ENCODE measurements at places on chromosomes 3 and 15. TPM values are rescaled to one million over a fixed set of nuclear protein-coding genes. Genes with fewer than 3 reads are reported as not detected.

- H3K4me3 ChIP-seq, result no peak overlapping the region
- no peak for DNase-seq
- no peaks in the 10 kb centered on the region for H3K4me1 ChIP-seq
- H3K27me3 ChIP-seq, result no peaks in the 10 kb centered on the region
Observed at GRCh38 chr15:95470997-95471689, 859.4 kb upstream of the NR2F2 start.

DNA sequence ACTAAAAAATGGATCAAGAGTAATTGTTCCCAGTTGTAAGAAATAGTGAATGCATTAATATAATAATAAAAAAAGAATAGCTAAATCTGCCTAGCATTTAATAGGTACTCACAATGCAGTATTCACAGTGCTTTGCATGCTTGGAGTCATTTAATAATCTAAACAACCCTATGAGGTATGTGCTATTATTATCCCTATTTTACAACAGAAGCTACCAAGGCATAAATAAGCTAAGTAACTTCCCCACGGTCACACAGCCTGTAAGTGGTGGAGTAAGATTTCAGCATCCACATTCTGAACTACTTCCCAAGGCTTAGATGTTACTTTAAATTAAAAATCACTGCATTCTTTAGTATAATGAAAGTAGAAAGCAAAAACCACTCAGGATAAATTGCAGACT, 102.9 kb downstream of the PLCH1 start:
- no peak overlapping the region for H3K4me3 ChIP-seq
- no peaks in the 10 kb centered on the region for H3K36me3 ChIP-seq
- no peaks in the 10 kb centered on the region for H3K27me3 ChIP-seq

DNA sequence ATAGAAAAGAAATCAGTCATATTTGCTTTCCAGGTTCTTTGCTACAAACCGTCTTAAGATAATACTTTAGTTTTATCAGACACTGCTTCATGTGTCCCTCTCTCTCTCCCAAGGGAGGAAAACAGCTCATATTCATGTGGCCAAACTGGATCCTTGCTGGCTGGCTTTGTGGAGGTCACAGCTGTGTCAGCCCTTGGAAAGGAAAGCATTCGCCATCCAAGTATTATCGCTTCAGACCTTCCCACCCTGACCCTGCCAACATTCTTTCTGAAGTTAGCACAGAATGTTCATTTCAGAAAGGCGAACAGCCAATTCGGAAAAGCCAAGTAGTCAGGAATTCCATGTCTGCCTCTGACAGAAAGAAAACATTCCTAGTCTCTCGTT, 213.6 kb downstream of the FEZF2 start:
- peak overlapping the region; percentile 78 for H3K27ac ChIP-seq
- no peaks in the 10 kb centered on the region for H3K36me3 ChIP-seq
- H3K4me1 ChIP-seq, result peaks cover 28% of the 10 kb centered on the region
- no peaks in the 10 kb centered on the region for H3K27me3 ChIP-seq

- H3K36me3 ChIP-seq, result no peaks in the 10 kb centered on the region
- H3K4me1 ChIP-seq, result peaks cover 34% of the 10 kb centered on the region
- peak overlapping the region; percentile 72 for H3K27ac ChIP-seq
- no peaks in the 10 kb centered on the region for H3K27me3 ChIP-seq
- H3K4me3 ChIP-seq, result peak overlapping the region; percentile 30
Observed at GRCh38 chr15:31080591-31081014, 20.9 kb downstream of the TRPM1 start.

Gene STAC
- 3.9 TPM for total RNA-seq

- H3K4me1 ChIP-seq, result peaks cover 64% of the 10 kb centered on the region
- H3K27ac ChIP-seq, result peak overlapping the region; percentile 98
- H3K27me3 ChIP-seq, result no peaks in the 10 kb centered on the region
Observed at GRCh38 chr3:134249296-134249841, 1.3 kb downstream of the RYK start.

Gene DUOX1
- 98.7 TPM for total RNA-seq

GRCh38 chr3:129077222-129077621, 16.6 kb downstream of the GP9 start:
- H3K27ac ChIP-seq, result no peak overlapping the region
- H3K36me3 ChIP-seq, result no peaks in the 10 kb centered on the region

DNA sequence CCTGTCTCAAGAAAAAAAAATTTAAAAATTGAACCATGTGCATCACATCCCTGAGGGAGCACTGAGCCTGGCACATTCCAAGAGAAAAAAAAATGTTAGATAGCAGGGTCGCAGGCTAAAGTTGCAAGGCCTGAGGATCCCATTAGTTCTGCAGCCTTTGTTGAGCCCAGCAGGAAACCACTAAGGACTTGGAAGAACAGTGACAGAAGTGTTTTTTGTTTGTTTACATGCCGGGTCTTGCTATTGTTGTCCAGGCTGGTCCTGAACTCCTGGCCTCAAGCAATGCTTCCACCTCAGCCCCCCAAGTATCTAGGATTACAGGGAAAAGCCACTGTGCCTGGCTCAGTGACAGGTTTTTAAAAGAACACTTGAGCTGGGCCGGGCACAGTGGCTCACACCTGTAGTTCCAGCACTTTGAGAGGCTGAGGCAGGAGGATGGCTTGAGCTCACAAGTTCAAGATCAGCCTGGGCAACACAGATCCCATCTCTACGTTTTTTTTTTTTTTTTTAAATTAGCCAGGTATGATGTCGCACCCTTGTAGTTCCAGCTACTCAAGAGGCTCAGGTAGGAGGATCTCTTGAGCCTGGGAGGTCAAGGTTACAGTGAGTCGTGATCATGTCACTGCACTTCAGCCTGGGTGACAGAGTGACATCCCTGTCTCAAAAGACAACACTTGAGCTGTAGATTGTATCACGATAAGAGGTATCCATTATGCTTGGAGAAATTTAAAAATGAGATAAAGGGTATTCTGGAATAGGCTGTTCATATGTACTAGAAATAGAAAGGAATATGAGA, 15.2 kb downstream of the CHAC1 start:
- no peaks in the 10 kb centered on the region for H3K27me3 ChIP-seq
- H3K27ac ChIP-seq, result no peak overlapping the region
- H3K4me1 ChIP-seq, result peaks cover 25% of the 10 kb centered on the region
- DNase-seq, result no peak

DNA sequence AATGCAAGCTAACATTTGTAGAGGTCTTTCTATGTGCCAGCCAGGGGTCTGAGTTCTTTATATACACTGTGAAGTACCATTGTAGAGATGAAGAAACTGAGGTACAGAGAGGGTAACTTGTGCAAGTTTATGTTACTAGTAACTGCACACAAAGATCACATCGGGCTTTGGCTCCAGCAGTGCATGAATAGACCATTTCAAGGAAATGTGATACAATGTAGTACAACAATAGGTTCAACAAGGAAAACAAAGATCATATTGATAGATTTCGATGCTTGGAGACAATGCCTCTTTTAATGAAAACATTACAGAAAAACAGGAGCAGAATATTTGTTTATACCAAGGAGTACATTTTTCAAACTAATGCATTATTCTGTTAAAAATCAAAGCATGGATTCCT, 115.3 kb downstream of the POLR2M start:
- H3K27me3 ChIP-seq, result no peaks in the 10 kb centered on the region
- no peak overlapping the region for H3K27ac ChIP-seq
- H3K4me3 ChIP-seq, result no peak overlapping the region
- no peak for DNase-seq
- no peaks in the 10 kb centered on the region for H3K36me3 ChIP-seq
- H3K4me1 ChIP-seq, result no peaks in the 10 kb centered on the region

Gene ALDH1A3
- total RNA-seq, result 62.9 TPM

Gene CCR8
- not detected for total RNA-seq

- no peak overlapping the region for H3K4me3 ChIP-seq
- no peak overlapping the region for H3K27ac ChIP-seq
- no peaks in the 10 kb centered on the region for H3K27me3 ChIP-seq
- no peaks in the 10 kb centered on the region for H3K36me3 ChIP-seq
- no peaks in the 10 kb centered on the region for H3K4me1 ChIP-seq
- DNase-seq, result no peak
Observed at GRCh38 chr3:143035466-143036211, 34.3 kb downstream of the U2SURP start.

DNA sequence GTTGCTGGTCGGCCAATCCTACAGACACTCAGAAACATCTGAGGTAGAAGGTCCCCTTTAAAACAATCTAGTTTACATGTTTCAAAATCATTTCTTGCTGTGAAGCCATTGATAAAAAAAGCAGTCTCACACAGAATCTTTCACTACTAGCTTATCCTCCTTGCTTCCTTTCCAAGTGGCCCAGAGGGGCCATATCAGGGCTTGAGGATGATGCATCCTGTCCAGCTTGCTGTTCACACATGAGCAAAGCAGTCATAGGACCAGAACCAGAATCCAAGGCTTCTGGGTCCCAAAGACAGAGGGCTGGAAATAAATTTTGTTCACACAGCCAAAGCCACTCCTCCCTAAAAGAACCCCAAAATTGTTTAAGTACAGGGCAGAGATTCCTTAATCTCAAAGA, 9.2 kb upstream of the LYZL4 start:
- H3K4me1 ChIP-seq, result no peaks in the 10 kb centered on the region
- H3K36me3 ChIP-seq, result no peaks in the 10 kb centered on the region
- no peak overlapping the region for H3K27ac ChIP-seq
- H3K27me3 ChIP-seq, result no peaks in the 10 kb centered on the region
- H3K4me3 ChIP-seq, result no peak overlapping the region

DNA sequence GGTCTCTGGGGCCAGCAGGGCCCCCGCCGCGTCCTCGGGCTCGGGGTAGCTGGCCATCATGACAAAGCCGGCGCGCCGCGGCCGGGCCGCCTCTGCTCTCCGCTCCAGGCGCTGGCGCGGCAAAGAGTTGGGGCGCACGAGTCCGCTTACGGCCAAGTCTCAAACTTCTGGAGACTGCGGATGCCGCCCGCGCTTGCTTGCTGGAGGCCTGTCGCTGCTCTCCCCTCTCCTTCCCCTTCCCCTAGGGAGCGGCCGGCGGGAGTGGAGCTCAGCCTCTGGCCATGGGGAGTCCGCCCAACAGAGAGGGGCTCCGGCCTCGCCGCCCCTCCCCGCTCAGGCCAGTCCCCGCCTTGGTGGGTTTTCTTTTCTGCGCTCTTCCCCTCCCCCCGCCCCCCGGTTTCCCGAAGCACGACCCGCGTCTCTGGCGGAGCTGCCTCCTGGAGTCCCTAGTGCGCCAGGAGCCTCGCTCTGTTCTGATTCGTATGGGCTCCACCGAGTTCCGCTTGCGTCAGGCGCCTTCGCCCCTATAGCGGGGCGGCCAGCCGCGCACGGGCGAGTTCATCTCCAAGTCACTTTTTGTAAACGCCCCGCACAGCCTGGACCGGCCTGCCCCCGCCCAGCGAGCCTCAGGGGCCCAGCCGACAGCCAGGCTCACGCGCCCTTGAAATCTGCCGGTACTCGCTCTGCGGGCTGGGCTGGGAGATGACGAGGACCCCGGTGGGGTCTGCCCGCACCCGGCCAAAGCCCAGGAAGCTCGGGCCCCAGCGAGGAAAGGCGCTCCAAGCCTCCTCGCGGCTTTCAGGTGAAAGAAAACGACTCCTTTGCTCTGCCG, at the start of the genes FOXL2 and FOXL2NB:
Gene FOXL2, minus strand, starts transcription at position 475 of the 832 bp plus-strand sequence. Its CDS starts 415 bp downstream, at position 60.
Gene FOXL2NB, plus strand, starts transcription at position 555 of the 832 bp plus-strand sequence. Its CDS starts 148 bp downstream, at position 703.
- H3K4me3 ChIP-seq, result peak within 1 kb of the TSS; percentile 59
- H3K27ac ChIP-seq, result peak within 1 kb of the TSS; percentile 66
- DNase-seq, result no peak
- peaks cover 11% of the 10 kb centered on the region for H3K27me3 ChIP-seq

DNA sequence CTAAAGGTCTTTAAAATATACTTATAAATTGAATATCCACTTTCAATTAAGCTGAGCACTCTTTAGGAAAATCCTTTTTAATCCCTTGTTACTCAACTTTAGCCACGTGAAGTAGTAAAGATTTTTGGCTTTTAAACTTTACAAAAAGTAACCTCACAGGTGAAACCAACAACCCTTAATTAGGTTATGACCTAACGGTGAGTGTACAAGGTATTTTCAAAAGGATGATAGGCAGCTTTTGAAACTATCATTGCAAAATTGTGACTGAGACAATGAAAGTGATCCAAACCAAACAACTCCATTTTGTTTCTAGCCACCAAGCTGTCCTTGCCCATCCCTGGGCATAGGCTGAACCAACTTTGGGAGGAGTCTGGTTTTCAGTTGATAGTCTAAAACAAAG, 940.2 kb downstream of the OTOL1 start:
- H3K27ac ChIP-seq, result no peak overlapping the region
- no peaks in the 10 kb centered on the region for H3K27me3 ChIP-seq
- H3K4me3 ChIP-seq, result no peak overlapping the region
- H3K4me1 ChIP-seq, result no peaks in the 10 kb centered on the region
- DNase-seq, result no peak
- H3K36me3 ChIP-seq, result no peaks in the 10 kb centered on the region

Gene SNTN
- not detected for total RNA-seq

DNA sequence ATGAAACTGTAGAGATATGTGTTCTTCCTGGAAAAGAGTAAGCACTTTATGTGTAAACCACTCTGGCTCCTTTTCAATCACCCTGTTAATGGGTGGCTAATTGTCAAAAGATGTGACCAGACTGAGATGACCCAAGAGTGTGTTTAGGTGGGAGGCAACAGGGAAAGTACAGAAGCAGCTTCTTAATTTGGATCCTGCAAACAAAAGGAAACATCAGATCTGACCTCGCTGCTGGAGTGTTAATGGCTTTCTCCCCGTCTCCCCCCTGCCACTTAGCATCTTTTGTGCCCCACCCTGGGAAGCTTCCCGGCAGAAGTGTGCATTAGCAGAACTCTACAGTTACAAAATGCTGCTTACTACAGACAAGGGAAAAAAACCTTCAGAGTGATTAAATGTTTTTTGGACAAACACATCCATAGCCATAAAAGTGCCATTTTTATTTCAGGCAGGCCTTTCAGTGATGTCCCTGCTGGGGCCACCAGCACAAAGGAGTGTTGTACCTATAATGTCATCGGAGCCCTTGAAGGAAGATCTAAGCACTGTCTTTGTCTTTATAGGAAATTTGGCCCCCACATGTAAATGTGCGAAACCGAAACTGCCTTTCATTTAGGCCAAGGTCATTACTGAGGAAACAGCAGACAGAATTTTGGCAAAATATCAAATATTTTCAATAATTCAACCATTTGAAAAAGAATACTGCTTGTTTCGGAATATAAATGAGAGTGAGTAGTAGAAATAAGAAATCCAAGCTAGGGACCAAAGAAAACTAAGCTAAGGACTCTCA, 311.0 kb downstream of the WDR72 start:
- no peak overlapping the region for H3K4me3 ChIP-seq
- H3K36me3 ChIP-seq, result no peaks in the 10 kb centered on the region

DNA sequence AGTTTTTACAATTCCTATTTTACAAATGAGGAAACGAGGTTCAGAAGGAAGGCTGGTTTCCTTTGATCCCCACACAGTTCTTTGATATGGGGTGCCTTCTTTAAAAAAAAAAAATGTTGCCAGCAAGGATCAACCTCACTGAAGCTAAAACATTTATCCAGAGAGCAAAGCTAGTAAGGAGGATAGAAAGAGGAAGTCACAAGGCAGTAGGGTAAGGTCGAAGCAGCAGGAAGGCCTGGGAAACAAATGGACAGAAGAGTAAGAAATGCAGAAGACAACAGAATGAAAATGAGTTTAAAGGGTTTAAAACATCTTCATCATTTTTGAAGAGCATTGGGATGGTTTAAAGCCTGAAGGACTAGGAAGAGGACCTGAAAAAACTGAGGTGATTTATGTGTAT, 30.6 kb upstream of the CP start:
- H3K27me3 ChIP-seq, result no peaks in the 10 kb centered on the region
- peaks cover 9% of the 10 kb centered on the region for H3K4me1 ChIP-seq
- DNase-seq, result no peak
- H3K27ac ChIP-seq, result no peak overlapping the region
- no peaks in the 10 kb centered on the region for H3K36me3 ChIP-seq

- no peaks in the 10 kb centered on the region for H3K27me3 ChIP-seq
- no peak overlapping the region for H3K27ac ChIP-seq
- H3K36me3 ChIP-seq, result no peaks in the 10 kb centered on the region
- DNase-seq, result no peak
- H3K4me1 ChIP-seq, result no peaks in the 10 kb centered on the region
Observed at GRCh38 chr15:35168464-35168863, 83.4 kb upstream of the NANOGP8 start.

Data from vagina (tissue), 2 donors.